GM04504 (cell line): ENCODE measurements at places on chromosomes 11 and 22.
A peak's percentile ranks its signal among the peaks of the same experiment; 100 is the strongest.

- DNase-seq = no peak
Observed at GRCh38 chr11:64093233-64094039, 57.7 kb downstream of the FLRT1 start.

DNA sequence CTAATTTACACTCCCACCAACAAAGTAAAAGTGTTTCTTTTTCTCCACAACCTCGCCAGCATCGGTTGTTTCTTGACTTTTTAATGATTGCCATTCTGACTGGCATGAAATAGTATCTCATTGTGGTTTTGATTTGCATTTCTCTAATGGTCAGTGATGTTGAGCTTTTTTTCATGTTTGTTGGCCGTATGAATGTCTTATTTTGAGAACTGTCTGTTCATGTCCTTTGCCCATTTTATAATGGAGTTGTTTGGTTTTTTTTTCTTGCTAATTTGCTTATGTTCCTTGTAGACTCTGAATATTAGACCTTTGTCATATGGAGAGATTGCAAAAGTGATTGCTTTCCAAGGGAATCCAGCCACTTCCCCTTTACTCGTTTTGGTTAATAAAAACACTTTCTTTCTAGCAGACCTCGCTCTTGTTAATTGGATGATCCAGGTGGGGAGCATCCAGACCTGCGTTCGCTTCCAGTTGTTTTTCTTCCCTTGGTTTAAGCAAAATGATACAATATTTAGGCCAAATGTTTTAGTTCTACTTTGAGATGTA lies 17.1 kb upstream of the APOL4 start:
- DNase-seq = no peak

DNA sequence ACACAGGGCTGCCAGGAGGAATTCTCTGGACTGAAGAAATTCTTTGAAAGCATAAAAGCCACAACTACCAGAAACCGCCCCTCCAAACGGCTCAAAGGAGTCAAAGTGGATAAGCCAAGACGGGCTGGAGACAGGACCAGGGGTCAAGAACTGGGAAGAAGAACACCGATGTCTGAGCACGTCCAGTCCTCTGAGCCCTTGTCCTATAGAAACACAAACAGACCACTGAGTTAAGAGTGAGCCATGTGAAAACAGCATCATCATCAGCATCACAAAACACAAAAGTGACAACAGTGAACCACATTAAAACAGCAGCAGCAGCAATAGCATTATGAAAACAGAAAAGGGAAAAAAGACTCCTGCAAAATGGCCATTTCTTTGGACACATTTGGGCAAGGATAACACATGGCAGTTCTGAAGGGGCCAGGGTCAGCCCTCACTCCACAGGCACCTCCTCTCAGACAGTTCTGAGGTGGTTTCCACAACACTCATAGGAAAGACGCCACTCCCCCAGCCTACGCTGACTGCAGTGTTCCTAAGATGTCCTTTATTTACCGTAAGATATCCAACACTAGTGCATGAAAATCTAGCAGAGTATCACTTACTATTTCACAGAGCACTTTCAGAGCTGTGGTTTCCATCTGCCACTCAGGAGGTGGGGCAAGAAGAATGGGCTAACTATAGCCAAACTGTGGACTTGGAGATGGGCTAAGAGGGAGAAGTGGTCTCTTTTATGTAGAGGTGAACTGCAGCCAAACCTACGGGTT lies 28.6 kb upstream of the YPEL1 start:
- DNase-seq = no peak

DNA sequence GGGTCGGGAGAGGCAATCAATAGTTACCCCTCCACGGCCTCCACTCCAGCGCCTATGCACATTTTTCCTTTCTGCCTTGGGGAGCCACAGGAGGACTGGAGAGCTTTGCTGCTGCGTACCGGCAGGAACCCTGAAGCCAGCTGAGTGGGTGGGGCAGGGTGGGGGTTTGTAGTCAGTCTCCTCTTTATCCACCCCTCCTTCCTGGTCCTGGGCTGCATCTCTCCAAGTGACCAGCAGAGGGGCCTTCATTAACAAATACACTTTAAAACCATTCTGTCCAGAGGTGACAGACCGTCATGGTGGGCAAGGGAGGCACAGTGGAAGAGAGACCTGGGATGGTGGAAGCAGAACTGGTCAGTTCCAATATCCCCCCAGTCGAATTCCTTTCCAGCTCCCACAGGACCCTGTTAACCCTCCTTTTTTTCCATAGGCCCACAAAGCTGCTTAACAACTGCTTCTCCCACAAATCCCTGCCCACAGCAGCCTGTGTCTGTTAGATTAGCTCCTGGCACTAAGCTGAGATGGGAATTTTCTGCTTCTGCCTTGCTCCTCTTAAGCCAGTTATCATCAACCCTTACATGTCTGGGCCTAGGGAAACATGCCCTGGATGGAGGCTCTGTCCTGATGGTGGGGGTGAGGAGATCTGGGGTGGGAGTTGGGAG lies 3.9 kb upstream of the ABCG4 start:
- peak; percentile 24 for DNase-seq

GRCh38 chr11:121391914-121392313 lies 60.2 kb upstream of the SORL1 start:
- DNase-seq = no peak

DNA sequence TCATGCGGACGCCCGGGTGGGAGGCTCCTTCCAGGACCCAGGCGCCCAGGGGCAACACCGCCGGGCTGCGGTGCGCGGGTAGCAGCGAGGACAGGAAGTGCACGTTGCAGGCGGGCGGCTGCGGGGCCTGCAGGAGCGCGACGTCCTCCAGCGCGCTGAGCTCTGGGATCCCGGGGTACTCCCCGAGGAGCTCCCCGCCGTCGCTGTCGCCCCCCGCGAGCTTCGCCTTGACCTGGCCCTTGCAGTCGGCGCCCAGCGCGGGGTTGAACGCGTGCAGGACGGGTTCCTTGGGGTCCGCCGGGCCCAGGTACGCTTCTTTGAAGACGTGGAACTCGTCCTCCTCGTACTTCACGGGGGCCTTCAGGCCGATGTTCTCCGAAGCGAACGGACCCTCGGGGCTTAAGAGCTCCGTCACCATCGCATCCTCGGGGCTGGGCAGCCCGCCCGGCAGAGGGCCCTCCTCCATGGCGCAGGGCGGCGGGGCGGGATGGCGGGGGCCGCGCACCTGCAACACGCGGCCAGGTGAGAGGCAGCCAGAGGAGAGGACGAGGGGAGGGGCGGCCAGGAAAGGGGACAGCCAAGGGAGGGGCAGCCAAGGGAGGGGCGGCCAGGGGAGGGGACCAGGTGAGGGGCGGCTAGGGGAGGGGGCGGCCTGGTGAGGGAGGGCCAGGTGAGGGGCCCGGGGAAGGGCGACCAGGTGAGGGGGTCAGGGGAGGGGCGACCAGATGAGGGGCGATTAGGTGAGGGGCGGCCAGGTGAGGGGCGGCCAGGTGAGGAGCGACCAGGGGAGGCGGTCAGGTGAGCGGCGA lies 921 bp downstream of the TESMIN start:
- no peak for DNase-seq

GRCh38 chr11:5631417-5631816 lies 6.6 kb downstream of the TRIM34 start:
- DNase-seq = no peak

GRCh38 chr22:47698906-47699305 lies 936.5 kb downstream of the TBC1D22A start:
- DNase-seq = no peak

DNA sequence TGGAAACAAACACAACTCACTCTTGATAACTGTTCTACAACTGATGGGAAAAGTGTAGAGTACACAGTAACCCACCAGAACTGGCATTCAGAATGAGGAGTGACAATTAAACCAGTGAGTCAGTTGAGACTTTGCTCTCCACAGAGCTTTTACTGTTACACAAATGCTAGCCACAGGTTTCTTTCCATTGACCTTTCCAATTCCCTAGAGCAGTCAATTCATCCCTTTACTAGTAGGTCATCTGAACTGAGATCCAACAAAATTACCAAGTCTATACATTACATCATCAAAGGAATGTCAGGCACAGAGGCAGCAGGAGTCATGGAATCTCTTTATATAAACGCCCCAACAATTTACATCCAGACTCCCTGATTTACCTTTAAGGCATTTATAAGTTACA lies 65.9 kb downstream of the PHF21A start:
- no peak for DNase-seq
